ENCODE measurements at places on chromosomes 5 and 9.

DNA sequence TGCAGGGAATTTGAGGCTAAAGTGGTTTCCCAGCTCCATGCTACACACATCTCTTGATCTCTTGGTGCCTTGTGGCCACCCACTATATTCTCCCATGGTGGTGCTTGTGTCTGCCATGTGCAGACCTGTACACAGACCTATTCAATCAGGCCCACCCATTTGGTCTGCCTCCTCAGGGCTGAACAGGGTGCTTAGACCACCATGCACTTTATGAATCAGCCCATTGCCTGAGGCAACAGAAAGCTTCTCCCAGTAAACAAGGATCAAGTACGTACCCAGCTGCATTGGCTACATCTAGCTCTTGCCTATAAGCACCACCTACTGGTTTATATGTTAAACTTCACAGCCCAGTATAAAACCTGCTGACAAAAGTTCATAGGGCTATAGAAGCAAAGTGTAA, 664.3 kb upstream of the EDIL3 start:
- DNase-seq, result no peak

DNA sequence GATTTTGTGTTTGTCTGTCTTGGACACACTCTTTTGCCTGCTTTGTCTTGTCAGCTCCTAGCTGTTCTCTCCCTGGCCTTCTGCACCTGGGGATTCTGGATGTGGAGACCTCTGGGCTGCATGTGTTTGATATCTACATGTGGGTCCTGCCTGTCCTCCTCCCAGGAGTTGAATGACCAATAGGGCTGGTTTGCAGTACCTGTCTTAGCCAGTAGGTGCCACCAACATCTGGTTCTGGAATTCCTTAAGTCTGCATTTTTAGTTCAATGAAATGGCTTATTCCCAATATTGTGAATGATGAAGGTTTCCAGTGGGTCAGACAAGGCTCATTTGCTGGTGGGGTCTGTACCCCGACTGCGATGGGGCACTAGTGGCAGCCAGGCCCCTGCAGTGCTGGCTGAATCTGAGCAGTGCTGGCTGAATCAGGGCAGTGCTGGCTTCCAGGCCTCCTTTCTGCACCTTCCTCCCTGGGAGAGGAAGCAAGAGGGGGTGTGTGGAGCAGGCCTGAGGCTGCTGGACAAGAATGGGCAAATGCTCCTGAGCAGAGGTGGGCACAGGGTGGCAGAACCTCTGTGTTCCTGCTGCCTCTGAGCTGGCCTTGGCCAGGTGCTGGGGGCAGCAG, 73.3 kb downstream of the RXRA start:
- DNase-seq, result no peak

DNA sequence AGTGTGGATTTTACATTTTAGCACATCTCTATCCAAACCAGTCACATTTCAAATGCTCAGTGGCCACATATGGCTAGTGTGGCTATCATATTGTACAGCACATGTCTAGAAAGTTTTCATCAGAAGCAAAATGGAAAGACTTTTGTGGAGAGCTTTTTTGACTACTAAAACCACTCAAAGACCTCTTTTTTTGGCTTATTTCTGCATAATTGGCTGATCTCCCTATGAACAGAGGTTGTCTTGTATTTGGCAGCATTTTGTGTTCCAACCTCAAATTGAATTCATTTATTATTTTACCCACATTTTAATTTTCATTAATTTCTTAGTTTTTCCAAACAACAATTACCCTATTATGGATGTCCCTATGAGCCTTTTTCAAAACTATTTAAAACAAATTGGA, 395.7 kb downstream of the TLE1 start:
- no peak for DNase-seq

DNA sequence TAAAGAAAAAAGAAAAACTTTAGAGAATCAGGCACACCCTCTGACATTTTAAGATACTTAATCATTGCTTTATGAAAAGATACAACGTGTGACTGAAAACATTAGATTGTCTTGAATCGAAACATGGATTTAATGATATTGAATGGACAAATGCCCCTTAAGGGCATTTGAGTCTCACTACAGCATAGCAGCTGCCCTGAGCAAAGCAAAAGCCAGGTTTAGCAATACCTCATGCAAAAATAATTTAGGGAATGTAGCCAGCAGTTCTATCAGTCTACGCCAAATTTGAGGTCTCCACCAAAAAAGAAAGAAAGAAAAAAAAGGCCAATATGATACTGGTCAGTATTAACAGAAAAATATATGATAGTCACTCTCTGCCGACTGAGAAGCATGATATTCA, 56.6 kb upstream of the LMNB1 start:
- no peak for DNase-seq

GRCh38 chr9:117809751-117810150, 105.5 kb downstream of the TLR4 start:
- DNase-seq, result no peak

- DNase-seq, result peak; percentile 35
Measured at GRCh38 chr5:131610198-131611063, 24.6 kb downstream of the RAPGEF6 start.

DNA sequence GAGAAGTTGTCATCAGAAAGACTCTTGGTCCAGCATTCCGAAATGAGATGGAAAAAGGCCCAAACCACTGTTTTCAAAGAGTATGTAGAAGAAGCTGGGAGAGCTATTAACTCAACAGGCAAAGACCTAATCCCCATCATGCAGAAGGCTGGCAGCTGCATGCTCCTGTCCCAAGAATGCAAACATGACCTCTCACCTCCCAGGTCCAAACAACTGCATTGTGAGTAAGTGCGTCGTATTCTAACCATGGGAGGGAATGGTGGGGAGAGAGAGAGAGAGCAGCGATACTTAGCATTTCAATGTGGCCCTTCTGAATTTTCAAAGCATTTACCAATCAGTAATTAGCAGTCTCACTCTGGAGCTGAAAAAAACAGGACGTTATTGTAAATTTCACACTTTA, 27.6 kb downstream of the TRPC7 start:
- DNase-seq, result no peak

DNA sequence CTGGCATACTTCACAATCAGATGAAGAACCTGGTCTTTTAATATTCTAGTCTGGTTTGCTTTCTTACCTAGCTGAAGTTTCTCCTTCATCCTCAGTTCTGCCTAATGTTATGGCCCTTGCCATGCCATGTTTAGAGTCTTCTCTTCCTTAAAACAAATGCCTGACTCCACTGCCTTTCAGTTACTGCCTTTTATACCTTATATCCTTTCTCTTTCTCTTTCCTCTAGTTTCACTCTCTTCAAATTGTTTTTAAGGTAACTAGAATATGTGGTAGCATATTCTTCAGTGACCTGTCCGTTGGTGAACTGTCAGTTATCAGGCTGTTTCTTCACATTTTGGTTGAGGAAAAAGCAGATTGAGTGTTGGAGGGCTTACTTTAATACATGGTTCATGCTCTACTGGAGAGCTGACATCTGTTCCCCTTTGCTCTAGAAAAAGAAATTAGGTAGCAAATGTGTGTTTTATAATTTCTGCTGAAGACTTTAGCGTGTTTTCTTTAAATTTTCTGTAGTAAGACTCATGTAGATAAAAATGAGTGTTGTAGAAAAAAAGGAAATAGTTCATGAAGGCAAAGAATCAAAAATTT, 103.8 kb downstream of the DMXL1 start:
- DNase-seq, result no peak

GRCh38 chr9:19689328-19690101, 99.3 kb downstream of the SLC24A2 start:
- no peak for DNase-seq

- DNase-seq, result no peak
Measured at GRCh38 chr5:2872676-2873075, 121.2 kb upstream of the IRX2 start.

- DNase-seq, result no peak
Measured at GRCh38 chr5:96432216-96433065, 607 bp downstream of the PCSK1 start.

DNA sequence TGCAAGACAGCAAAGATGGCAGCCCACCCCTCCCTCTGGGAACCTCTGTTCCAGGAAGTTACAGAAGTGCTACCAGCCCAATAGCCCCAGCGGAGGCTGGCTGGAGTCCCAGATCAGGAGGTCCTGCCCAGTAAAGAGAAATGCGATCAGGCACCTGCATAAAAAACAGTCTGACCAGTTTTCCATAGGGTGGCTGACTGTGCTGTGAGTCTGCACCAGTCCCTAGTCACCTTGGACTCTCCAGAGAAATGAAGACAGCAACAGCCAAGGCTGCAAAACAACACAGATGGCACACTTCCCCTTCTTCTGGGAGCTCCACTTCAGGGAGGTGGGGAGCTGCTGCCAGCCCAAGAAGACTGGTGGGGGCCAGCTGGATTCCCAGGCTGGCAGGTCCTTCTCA, 265.5 kb upstream of the PCSK5 start:
- no peak for DNase-seq

DNA sequence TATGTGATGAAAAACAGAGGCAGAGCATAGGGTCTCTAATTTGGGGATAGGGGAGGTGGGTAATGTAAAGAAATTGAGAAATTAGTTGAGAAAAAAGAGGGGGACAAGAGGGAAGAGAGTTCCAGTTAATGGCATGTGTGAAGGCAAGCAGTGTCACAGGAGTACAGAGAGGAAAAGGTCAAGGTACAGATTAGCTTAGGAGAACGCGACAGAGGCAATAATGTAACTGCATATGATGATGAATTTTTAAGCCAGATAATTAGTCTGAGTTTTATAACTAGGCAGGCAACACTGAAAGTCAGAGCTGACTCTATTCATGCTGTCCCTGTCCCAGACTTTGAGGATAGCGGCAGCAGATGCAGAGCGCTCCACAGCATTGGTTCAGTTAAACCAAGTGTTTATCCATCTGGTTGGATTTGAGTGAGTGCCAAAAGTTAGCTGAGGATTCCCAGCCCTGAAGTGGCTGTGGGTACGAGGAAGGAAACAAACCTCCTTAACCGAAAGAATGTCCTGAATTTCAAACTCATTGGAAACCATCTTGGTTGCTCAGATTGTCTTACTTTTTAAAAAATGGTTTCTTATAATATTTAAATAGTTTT, 315.2 kb downstream of the ARHGAP26 start:
- no peak for DNase-seq

DNA sequence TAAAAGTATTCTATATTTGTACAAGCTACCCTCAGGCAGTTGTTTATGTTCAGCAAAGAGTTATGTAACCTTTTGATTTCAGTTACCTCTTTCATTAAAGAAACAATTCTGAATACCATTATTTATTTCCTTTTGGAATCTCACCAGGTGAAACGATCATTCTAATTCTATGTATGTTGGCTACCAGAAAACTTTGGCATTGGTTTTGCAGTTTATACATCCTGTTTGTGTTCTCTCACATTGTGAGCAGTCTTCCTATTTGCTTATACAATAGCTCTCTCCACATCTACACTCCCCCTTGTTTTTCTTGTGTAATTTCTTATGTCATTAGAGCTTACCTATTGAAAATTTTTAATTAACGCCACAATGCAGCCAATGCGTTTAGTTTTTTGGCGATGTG, 276.0 kb upstream of the MPDZ start:
- DNase-seq, result no peak

- no peak for DNase-seq
Measured at GRCh38 chr9:70100362-70100761, 56.7 kb downstream of the MAMDC2 start.

DNA sequence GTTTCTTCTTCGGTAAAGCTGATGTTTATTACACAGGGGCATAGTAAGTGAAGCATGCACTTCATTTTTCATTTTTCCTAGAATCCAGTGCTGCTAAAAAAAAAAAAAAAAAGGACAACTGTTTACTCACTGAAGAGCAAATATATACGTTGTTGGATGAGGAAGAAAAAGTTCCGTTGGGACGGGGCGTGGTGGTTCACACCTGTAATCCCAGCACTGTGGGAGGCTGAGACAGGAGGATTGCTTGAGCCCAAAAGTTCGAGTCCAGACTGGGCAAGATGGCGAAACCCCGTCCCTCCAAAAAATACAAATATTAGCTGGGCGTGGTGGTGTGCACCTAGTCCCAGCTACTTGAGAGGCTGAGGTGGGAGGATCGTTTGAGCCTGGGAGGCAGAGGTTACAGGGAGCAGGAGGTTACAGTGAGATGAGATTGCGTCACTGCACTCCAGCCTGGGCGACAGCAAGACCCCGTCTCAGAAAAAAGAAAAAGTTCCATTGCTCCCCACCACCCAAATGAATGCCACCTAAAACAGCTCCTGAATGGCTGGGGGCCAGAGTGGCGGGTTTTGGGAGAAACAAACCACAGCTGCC, 60.1 kb upstream of the GNE start:
- DNase-seq, result no peak

DNA sequence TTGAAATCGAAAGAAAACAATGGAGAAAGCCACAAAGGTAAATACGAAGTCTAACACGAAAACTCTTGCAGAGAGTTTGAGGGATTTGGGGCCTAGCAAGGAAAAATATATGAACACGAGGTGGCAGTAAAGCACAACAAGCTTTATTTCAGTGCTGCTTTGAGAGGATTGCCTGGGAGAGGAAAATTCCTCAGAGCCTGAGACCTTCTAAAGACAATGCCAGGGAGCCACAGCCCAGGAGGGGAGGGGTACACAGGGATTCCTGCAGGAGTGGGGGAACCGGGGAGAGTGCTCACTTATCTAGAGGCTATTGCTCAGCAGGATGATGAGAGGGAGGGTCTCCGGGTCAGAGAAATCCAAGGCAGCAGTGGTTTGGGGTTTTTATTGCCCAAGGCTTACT, 134.9 kb upstream of the ADCY2 start:
- DNase-seq, result peak; percentile 51

DNA sequence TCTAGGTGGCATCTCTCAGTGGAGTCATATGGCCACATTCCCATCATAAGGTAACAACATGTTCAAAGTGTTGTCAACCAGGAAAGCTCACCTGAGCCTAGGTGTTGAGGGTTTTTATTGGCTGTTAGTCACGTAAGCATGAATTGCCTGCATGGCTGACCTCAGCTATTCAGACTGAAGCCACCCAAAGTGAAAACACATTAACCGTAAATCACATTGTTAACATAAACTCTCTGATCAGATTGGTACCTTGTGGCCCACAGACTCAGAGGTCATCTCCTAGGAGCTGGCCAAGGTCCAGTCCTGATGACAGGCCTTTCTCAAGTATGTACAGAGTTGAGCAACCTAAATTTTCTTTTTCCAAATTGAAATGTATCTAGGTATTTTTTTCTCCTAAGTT, 26.7 kb downstream of the SRFBP1 start:
- DNase-seq, result no peak

DNA sequence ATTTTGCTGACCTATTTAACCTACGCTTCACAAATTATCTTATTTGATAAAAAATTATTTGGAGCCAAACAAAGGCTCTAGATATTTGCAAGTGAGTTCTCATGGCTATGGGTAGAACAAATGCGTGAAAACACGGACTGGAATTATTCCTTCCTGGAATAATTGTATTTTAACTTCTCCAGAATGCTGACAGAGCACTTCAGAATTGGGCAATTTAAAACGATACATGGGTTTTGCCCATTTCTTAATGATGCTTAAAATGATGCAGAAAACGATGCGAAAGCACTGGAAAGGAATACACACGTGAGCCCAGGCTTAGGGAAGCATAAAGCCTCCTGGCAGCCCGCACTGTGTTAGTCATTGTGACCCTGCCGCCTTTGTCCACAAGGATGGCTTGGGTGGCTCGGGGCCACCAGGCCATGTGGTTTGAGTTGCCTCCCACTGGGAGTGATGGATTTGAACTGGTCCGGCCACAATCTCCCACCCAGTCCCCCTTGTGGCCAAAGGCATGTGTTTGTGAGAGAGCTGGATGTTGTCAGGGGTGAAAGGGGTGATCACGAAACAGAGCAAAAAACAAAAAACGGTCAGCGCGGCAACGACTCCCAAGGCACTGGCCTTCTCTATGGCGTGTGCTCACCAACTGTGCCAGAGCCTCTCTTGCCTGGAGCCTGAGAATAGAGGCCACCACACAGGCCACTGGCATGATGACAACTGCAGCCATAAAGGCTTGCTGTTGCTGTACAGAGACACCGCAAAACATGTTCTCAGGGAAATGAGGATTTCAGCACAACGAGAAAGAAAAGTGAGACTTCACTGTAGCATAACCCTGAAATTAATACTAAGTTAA, 234.2 kb upstream of the ADAMTS16 start:
- no peak for DNase-seq
